MG63 (cell line): ENCODE measurements at places on chromosomes 16 and 17. TPM values are rescaled to one million over a fixed set of nuclear protein-coding genes. Genes with fewer than 3 reads are reported as not detected.

- DNase-seq, result no peak
Measured at GRCh38 chr17:6641247-6641863, 495 bp downstream of the TXNDC17 start.

DNA sequence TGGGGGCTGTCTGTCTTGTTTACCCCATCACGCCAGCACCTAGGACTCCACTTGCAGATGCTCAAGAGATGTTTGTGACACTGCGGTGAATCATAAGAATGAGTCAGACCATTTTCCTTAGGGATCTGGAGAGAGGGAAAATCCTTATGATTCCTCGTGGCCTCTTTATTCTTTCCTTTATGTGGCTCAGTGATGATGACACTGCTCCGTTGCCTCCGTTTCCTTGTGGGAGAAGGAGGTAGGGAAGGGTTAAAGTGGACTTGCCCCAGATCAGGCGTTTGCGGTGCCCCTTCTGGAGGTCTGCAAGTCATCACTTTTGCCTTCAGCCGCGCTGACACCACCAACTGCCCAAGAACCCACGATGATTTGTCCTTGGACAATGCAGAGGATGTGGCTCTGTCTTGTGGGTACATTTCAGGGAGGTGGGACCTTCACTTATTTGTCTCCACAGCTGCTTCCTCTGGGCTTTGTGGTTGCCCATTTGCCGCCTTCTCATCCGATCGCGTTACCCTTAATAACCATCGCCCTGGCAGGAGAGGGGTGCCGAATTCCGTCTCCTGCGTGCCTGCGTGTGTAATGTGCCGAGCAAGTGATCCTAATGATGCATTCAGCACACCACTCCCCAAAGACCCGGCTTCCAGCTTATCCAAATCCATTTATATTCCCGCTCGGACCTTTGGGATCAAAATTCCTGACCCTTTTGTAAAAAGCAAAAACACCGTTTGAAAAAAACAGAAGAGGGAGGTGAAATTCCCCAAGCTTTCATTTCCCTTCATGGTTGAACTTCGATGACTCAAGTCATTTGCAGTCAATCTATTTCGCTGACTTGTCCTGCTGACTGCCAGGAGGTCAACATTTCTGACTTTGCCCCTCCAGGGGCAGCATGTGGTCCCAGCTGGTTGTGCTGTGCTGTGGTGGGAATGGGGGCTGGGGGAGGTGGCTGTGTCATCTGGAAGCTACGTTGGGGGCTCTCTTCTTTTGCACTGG, 87.2 kb upstream of the IRX3 start:
- DNase-seq, result peak; percentile 82

SPIRE2 gene
- total RNA-seq, result 5.0 and 5.3 TPM in 2 replicates

MYOCD gene
- total RNA-seq, result 0.10 TPM in 1 of 2 replicates, not detected in the other

- no peak for DNase-seq
Measured at GRCh38 chr16:81843243-81843582, 64.1 kb downstream of the PLCG2 start.
